ENCODE measurements at places on chromosomes 2 and 18. TPM values are rescaled to one million over a fixed set of nuclear protein-coding genes. Genes with fewer than 3 reads are reported as not detected.
A peak's percentile ranks its signal among the peaks of the same experiment; 100 is the strongest.

GRCh38 chr18:35377875-35378573 is 887 bp upstream of the ZNF396 start:
- H3K27ac ChIP-seq: no peak overlapping the region
- H3K27me3 ChIP-seq: no peaks in the 10 kb centered on the region
- no peak for DNase-seq
- no peak overlapping the region for H3K4me3 ChIP-seq

DNA sequence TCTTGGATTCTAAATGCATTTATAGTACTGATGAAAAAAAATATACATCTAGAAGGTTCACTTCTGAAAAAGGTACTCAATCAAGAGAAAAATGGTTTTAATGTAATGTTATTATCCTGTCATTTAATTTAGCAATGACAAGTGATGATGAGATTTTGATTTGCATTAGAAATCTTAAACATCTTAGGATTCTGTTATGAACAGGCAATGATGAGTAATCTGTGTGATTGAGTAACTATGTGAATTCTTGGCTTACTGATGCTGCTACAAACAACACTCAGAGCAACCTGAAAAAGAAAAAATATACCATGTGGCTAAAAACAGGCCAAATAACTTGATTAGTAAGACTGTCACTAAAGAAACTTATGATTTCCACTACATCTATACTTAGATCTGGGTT is 30.1 kb downstream of the RBKS start:
- H3K4me1 ChIP-seq: no peaks in the 10 kb centered on the region
- no peak for DNase-seq
- no peak overlapping the region for H3K4me3 ChIP-seq
- no peak overlapping the region for H3K27ac ChIP-seq
- no peaks in the 10 kb centered on the region for H3K36me3 ChIP-seq

- H3K4me3 ChIP-seq: no peak overlapping the region
- no peaks in the 10 kb centered on the region for H3K36me3 ChIP-seq
- no peak overlapping the region for H3K27ac ChIP-seq
- H3K27me3 ChIP-seq: no peaks in the 10 kb centered on the region
- H3K4me1 ChIP-seq: no peaks in the 10 kb centered on the region
- DNase-seq: peak; percentile 66
These were observed 157.5 kb upstream of the SESTD1 start for GRCh38 chr2:179422037-179422643.

DNA sequence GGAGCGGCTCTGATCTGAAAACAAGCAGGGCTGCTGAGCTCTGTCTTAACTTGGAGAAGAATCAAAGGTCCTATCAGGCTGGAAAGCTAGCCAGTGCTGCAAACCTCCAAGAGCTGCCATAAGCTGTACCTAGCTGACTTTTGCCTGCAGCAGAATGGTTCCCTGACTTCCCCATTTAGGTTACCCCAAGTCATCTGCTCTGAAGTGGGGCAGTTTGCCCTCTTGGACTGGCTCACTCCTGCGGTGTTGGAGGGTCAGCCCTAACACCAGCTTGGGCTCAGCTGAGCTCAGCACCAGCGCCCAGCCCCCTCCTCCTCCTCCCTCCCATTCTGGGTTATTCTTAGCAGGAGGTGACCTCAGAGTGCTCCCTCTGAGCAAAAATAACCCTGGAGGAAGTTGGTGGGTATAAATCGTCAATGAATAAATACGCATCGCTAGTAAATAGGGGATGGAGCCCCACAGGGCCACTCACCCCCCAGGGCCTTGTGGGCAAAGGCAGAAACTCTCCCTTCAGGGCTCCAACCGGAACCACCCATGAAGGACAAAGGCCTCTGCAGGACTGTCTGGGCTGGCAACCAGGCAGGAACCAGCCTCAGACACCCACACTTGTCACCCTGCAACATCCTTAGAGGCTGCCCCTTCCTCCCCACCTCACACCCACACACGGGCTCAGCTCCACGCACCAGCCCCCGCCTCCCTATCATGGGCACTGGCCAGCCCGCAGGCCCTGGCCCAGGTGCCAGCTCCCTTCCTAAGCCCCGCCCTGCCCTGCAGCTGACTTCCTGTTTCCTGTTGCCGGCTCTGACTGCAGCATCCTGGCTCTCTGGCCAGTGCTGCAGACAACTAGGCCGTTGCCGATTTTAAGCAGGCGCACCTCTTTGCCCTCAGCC is 46.9 kb downstream of the DNMT3A start:
- H3K4me1 ChIP-seq: peaks cover 49% of the 10 kb centered on the region
- no peaks in the 10 kb centered on the region for H3K27me3 ChIP-seq
- no peaks in the 10 kb centered on the region for H3K36me3 ChIP-seq
- H3K4me3 ChIP-seq: no peak overlapping the region
- peak; percentile 71 for DNase-seq

DNA sequence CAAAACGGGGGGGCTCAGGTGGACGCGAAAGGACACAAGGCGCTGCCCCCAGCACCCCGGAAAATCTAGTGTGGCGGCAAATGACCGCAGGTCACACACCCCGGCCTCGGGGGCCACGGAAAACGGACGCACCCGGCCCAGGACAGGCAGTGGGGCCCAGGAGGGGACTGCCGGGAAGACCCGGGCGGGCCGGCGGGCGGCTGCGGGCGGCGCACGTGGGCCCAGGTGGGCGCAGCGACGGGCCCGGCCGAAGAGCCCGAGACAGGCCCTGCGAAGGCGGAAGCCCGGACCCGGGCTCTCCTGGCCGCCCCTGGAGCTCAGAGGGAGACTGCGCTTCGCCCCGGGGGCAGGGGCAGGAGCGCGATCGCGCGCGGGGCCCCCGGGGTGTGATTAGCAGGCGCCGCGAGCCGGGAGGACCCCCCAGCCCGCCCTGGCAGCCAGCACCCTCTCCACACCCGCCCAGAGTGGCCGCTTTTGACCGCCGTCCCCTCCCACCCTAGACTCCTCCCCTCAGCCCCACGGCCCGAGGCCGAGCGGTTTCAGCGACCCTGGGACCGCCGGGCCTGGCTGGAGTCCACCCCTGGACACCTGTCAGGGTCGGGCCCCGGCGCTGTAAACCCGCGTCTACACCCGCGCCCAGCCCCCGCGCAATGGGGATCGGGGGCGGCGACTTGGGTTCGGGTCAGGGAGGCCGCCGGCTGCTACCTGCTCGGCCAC is 773 bp downstream of the MBP start:
- no peaks in the 10 kb centered on the region for H3K4me1 ChIP-seq
- no peaks in the 10 kb centered on the region for H3K36me3 ChIP-seq
- peak overlapping the region; percentile 91 for H3K27ac ChIP-seq
- peak overlapping the region; percentile 56 for H3K4me3 ChIP-seq

SERPINB4 gene
- not detected for total RNA-seq

GAD1 gene
- 0.83 TPM for total RNA-seq

INPP5D gene
- 29.1 TPM for total RNA-seq

SETBP1 gene
- 16.8 TPM for total RNA-seq
